ENCODE measurements at places on chromosomes 2 and 18.

DNA sequence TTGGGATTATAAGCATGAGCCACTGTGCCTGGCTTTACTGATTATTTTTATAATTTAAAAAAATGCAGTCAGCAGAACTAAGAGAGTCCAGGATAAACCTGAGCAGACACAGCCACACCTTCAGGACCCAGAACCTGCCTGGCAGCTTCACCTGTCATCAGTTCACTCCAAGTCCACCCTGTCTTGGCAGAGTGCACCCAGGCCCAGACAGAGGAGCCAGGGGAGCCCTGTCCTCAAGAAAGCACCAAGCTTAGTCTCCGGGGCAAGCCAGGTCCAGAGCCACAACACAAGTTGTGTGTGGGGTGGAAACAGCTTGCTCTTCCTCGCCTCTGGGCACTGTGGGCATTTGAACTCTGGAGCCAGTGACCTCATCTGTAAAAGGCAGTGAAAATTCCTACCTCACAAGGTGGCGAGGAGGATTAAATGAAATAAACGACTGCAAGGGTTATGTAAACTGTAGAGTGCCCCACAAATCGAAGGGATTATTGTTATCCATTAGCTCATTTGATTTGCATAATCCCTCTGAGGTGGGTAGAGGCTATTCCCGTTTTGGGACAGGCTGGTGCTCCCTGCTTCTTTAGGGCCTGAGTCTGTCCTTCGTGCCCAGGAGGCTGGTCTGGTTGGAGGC is 24.7 kb downstream of the MYCN start:
- DNase-seq: no peak

GRCh38 chr2:4915357-4915756 is 776.8 kb upstream of the SOX11 start:
- no peak for DNase-seq

DNA sequence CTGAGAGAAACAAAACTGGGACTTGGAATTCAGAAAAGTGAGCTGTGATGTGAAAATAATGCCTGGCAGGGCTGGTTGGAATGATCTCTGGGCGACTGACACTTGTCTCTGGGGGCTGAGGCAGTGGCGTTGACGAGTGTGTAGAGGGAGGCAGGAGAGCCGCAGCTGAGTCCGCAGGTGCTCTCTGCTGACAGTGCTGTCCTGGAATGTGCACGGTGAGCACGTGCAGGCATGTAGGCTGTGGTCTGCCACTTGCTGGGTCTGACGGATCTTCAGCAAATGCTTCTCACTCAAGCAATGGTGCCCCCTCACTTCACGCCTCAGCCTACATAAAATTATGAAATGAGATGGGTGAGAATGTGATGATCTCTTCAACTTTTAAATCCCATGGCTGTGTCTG is 38.5 kb upstream of the ATP9B start:
- no peak for DNase-seq

- DNase-seq: no peak
Observed at GRCh38 chr2:56287974-56288373, 104.2 kb downstream of the CCDC85A start.

- DNase-seq: no peak
Observed at GRCh38 chr18:69985239-69985638, 37.6 kb upstream of the CD226 start.

DNA sequence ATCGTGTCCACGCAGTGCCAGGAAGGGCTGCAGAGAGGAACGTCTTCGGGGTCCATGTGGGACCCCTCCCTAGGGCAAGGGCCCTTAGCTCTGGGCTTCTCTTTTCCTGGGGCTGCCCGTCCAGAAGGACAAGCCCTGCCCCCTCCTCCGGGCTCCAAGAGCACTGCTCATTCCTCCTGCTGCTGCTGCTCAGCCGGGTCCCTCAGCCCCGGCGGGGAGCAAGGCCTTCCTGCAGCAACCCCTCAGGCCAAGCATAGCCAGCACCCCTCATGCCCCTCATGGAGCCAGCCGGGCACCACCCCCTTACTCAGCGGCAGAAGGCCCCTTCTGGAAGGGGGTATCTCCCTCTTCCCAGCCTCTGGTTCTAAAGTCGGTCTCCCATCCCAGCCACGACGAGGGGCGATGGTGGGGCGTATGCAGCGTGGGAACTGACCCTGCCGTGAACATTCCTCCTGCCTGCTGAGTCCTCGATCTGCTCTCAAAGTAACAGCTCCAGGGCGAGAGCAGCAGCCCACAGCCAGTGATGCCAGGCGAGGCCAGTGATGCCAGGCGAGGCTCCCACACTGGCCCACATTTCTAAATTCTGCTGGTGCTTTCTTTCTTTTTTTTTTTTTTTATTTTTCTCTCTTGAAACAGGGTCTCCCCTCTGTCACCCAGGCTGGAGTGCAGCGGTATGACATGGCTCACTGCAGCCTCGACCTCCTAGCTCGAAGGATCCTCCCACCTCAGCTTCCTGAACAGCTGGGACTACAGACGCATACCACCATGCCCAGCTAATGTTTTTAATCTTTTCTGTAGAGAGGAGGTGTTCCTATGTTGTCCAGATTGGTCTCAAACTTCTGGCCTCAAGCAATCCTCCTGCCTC is 99.7 kb downstream of the HDAC4 start:
- no peak for DNase-seq

DNA sequence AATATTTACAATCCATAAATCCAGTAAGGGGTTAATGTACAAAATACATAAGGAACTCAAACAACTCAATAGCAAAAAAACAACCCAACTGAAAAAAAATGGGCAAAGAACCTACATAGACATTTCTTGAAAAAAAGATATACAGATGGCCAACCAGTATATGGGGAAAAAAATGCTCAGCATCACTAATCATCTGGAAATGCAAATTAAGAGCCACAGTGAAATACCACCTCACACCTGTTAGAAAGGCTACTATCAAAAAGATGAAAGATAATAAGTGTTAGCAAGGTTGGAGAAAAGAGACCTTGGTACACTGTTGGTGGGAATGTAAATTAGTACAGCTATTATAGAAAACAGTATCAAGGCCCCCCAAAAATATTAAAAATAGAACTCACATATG is 14.6 kb downstream of the AP1S3 start:
- DNase-seq: no peak

GRCh38 chr2:168194784-168195522 is 52.4 kb downstream of the STK39 start:
- no peak for DNase-seq

- DNase-seq: no peak
Observed at GRCh38 chr2:63192169-63192888, 141.7 kb downstream of the OTX1 start.

GRCh38 chr2:145064511-145064910 is 544.6 kb upstream of the ZEB2 start:
- no peak for DNase-seq

DNA sequence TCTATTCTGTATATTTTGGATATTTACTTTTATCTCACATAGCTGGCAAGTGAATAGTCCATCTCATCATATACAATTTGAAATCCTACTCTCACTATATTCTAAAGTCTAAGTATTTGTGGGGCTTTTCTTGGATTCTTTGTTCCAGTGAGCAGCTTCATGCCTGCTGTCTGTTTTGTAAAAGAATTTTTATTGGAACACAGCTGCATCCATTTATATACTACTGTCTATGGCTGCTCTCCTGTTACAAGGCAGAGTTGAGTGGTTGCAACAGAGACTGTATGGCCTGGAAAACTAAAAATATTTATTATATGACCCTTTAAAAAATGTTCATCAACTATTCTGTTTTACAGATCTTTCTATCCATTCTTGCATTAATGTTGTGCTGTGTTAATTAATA is 193.3 kb upstream of the KLHL14 start:
- DNase-seq: no peak

GRCh38 chr2:2573658-2574293 is 242.7 kb upstream of the MYT1L start:
- peak; percentile 4 for DNase-seq

DNA sequence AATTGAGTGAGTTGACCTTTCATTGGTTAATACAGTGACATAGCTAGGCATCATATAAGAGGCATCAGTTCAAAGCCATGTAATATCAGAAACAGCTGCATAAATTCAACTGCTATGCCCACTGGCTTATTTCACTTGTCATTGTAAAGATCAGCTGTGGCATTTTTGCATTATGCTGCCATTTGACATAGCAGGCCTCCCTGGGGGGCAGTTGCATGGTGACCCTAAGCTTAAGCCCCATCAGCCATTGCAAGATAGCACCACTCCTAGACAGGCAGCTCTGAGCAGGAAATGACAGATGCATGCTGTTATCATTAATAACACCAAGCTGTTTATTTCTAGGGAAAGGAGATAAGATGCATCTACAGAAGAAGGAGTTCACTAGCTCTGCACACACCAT is 233.4 kb upstream of the CNTNAP5 start:
- no peak for DNase-seq

DNA sequence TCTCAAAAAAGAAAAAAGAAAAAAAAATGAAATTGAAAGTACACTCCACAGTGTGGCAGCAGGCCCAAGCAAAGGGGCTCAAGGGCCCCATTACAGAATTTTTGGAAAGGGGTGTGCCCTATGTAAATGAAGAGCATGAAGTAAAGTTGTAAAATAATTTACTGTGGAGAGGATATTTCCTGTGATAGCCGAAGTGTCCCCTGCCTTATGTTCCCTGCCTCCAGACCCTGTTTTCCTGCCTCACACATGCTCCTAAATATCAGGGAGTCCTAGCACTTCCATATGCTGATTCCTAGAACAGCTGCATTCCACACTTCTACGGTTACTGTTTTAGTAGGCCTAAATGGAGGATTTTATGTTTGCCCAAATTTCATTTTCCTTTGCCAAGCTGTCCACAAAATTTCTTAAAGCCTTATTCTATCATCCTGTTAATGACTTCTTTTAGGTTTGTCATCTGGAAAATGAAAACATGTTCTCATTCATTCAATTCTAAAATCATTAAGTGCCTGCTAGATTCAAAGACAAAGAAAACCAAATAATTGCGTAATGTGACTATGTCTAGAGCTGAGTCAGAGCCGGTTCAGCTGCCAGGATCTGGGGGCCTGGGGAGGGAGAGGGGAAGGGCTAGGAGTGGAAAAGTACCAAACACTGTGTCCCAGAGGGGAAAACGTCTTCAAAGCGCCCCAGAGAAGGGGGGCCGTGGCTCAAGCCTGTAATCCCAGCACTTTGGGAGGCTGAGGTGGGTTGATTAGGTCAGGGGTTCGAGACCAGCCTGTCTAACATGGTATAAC is 25.9 kb upstream of the IMPA2 start:
- DNase-seq: no peak

DNA sequence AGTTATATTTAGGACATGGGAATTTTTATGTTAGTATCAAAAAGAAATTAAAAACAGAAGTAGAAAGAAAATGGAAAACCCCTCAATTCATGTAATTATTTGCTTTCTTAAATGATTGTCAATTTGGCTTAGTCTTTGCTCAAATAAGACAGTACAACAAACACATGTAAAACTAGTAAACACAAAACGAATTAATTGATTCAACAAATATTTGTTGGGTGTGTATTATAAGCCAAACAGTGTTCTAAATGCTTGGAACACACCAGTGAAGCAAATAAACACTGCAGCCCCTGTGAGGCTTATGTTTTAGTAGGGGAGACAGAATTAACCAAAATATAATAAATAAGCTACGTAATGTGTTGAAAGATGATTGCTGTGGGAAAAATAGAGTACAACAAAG is 234.5 kb upstream of the STON1 start:
- no peak for DNase-seq

DNA sequence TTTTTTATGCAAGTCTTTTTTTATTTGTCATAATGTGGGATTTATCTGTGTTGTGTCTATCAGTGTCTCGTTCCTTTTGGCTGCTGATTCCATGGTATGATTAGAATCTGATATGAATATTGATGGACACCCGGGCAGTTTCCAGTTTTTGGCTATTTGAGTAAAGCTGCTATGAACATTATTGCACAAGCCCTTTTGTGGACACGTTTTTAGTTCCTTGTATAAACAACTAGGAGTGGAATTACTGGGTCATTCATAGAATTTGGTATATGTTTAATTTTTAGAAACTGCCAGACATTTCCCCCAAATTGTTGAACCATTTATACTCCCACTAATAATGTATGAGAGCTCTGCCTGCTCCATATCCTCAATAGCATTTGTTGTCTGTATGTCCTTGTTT is 26.6 kb downstream of the HK2 start:
- DNase-seq: no peak

GRCh38 chr2:48127612-48128191 is 221.4 kb upstream of the FBXO11 start:
- DNase-seq: no peak

- DNase-seq: no peak
Observed at GRCh38 chr2:66545258-66545657, 110.3 kb downstream of the MEIS1 start.

DNA sequence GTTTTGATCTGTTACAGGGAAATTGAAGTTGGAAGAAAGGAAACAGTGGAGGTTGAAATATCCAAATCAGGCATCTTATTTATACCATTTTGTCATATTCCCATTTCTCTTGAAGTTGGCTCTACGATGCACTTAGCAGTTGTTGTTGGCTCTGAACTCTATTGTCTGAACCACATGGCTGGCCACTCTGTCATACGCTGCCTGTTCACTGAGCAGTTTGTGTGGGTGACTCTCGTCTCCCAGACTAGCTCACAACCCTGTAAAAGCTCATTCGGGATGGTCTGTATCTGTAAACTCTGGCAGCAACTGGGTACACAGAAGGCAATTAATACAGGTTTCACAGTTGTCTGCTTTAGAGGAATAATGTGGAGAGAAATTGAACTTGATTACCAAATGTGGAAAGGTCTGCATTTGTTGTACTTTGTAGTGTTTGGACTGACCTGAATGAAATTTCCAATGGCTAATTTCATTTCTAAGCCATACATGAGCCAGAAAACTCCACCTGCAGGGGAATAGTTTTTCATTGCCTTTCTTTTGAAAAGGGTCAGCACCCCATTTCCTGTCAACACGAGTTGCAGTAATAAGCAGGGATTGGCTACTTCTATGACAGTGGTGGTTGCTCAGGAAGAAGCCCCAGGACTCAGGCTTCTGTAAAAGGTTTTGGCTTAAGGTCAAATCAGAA is 378.2 kb downstream of the OSR1 start:
- DNase-seq: no peak

DNA sequence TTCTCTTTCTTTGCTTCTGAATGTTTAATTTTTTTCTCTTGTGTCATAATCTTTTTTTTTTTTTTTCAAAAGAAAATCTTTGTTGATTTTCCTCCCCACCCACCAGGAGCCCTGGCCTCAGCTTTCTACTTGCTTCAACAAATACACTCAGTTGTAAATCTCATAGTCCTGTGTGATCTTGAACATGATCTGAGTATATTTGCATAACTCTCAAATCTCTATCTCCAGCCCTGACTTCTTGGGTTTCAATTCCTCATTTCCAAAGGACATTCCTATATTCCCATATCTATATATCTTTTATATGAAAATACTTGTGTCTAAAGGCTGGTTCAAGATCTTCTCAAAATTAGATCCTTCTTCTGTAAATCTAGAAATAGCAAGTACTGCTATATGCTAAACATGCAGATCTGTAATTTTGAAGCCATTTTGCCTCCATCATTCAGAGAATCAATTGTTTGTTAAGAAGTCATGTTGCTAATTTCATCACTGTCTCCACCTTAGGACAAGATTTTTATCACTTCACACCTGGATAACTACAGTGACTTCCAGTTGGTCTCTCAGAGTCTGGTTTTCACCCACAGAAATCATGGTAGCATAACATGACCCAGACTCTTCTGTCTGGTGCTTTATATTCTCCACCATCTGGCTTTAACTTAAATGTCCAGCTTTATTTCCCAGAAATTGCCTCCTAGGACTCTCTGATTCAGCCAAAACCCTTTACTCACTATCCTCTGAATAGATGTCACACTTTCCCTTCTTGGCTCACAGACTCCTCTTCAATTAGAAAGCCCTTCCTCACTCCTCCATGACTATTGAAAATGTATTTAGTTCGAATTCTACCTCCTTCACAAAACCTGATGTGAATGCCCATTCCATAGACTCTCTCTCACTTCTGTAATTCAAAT is 98.1 kb downstream of the ZEB2 start:
- no peak for DNase-seq

Data from stimulated activated CD4-positive, alpha-beta T cell treated with anti-CD3 and anti-CD28 coated beads, Interleukin-2, amount 100 ng/mL, for 24 hours (primary cell).